ENCODE measurements at places on chromosomes 2 and 18.

GRCh38 chr18:50866765-50867164, 12.2 kb upstream of the ME2 start:
- DNase-seq: no peak

DNA sequence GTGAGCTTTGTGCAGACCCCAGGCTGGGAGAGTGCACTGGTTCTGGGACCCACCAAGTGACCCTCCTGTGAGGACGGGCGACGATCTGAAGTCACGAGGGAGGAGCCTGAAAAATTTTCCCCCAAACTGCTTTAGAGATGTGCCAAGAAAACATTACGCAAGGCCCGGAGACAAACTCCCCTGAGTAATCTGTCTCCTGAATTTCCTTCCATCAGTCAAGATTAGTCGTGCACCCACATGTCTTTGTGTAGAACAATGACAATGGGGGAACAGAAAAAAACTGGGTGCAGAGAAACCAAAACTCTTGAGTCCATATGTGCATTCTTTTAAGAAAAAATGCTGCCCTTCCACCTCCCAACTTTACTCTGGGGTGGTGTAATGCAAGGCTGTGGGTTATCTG, 12.6 kb upstream of the NCK2 start:
- no peak for DNase-seq

DNA sequence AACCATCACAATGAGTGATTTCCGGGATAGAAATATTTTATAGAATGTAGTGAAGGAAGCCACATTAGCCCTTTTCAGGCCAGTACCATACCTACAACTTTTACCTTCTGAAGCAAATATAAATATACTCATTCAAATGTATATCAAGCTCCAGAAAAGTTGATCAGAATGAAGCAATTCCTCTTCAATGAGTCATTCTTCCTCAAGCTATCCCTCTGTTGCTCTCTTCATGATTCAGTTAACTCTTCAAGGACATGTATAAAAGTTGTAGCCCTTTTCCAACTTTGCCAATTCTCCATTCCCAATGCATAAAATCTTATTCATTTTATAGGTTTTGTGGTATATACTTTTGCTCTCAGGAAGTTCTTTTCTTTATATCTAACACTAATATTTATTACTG, 242.1 kb upstream of the RGPD4 start:
- no peak for DNase-seq

DNA sequence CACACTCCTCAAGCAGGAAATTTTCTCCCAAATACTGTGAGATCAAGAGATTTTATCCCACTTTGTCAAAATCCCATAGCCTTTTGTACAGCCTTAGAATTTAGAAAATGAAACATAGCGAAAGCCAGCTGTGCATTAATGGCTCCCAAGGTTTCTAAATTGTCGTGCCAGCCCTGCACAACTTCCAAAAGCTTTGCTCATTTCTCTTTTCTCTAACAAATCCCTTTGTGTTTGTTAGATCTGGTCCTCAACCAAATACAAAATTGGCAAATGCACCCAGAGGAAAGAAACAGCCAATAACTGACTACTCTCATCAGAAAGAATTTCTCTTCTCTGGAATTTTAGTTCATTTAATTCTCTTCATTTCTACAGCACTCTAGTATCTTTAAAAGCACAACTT, 361.1 kb downstream of the INSIG2 start:
- DNase-seq: no peak

GRCh38 chr2:88190808-88191721, 20.9 kb downstream of the THNSL2 start:
- DNase-seq: peak; percentile 68

All from nephron progenitor cell (in vitro differentiated cells).